T follicular helper cell (primary cell): ENCODE measurements at places on chromosomes 1 and 21.

DNA sequence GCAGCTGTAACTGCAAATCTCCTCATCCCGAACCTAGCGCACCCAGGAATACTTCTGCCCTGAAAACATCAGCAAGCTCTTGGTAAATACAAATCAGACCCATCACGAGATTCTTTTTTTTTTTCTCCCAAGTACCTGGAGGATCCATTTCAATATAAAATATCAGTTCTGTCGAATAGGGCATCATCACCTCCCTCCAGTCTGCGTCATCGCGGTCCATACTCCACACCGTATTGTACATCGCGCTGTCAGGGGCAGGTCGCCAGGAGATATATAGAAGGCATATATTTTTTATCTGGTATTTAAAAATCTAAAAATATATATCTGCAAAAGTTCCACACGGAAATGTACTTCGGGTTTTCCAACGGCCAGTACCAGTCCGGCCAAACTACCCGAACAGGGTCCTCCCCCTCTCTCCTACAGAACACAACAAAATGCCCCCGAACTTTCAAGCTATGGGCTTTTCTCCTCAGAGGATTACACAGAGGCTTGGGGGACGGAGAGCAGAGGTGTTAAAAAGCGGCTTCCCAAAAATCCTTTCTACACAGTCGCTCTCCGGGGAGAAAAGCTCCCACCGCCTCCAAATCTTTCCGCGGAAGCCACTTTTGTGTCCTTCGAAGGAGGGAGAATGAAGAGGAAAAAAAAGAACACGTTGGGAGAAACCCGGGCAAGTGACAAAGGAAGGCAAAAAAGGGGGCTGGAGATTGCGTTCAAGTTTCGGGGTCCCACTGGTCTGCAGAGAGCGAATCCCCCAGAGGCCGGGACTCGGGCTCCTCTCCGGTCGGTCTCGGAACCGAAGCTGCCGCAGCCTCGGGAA, 509 bp downstream of the PIK3R3 start:
- DNase-seq = peak; percentile 16

DNA sequence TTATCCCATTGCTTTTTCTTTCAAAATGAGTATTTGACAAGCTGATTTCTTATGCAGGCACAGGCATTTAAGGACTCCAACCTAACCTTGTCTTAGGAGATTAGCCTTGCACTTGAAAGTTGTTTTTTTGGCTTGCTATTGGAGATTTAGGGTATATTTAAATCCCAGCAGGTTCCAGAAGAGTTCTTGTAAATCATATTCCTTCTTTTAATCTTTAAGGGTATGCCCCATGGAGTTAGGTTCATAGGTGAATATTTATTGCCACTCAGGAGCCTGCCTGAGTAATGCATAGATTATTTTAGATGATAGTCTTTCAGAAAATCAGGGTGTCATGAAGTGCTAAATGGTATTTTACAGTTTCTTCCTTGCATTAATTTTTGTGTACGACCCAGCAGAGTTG, 146.5 kb downstream of the PATJ start:
- no peak for DNase-seq

- no peak for DNase-seq
Observed at GRCh38 chr1:211920602-211921226, 90.2 kb upstream of the LPGAT1 start.

- DNase-seq = no peak
Observed at GRCh38 chr1:35454176-35454575, 103.0 kb downstream of the KIAA0319L start.

- no peak for DNase-seq
Observed at GRCh38 chr1:87064986-87065385, 150.6 kb downstream of the HS2ST1 start.

DNA sequence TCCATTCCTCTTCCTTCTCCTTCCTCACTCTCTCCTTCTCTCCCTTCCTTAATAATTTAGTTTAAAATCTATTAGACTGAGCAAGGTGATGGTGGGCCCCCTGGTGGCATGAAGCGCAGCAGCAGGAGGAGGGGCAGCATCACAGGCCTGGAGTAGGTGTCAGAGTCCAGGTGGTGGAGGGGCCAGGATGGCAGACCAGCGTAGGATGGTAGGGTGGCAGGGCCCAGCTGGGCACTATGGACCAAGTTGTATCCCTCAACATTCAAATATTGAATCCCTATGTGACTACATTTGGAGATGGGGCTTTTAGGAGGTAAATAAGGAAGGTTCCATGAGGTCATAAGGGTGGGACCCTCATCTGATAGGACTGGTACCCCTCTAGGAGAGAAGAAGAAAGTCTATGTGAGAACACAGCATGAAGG, 61.0 kb downstream of the WDR4 start:
- DNase-seq = peak; percentile 48

DNA sequence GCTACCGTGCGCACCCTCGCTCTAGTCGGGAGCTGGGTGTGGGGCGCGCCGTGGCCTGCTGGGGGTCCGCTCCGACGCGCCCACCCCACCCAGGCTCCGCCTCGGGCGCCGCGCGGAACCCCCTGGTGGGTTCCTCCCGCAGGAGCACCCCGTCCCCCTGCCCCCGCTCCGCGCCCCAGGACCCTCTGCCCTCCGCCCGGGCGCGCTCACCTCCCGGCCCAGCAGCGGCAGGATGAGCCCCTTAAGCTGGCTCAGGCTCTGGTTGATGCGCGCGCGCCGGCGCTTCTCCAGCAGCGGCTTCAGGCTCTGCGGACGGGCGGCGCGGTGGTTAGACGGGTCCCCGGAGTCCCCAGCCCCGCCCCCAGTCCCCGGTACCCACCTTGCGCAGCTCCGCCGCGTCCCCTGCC, 319 bp downstream of the HES2 start:
- no peak for DNase-seq

DNA sequence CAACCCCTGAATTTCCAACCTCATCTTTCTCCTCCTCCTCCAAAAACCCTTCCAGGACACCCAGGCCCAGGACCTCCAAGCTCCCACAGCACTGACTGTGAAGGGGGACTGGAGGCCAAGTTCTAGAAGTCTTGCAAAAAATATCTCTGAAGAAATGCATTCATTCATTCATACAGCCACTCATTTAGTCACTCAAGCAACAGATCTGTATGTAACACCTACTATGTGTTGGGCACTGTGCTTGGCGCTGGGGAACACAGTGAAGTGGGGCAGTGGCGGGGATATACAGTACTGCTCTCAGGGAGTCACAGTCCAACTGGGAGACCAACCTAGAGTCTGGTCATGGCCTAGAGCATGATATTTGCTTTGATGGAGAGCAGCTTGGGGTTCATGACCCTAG, 15.3 kb upstream of the TNFRSF1B start:
- no peak for DNase-seq

DNA sequence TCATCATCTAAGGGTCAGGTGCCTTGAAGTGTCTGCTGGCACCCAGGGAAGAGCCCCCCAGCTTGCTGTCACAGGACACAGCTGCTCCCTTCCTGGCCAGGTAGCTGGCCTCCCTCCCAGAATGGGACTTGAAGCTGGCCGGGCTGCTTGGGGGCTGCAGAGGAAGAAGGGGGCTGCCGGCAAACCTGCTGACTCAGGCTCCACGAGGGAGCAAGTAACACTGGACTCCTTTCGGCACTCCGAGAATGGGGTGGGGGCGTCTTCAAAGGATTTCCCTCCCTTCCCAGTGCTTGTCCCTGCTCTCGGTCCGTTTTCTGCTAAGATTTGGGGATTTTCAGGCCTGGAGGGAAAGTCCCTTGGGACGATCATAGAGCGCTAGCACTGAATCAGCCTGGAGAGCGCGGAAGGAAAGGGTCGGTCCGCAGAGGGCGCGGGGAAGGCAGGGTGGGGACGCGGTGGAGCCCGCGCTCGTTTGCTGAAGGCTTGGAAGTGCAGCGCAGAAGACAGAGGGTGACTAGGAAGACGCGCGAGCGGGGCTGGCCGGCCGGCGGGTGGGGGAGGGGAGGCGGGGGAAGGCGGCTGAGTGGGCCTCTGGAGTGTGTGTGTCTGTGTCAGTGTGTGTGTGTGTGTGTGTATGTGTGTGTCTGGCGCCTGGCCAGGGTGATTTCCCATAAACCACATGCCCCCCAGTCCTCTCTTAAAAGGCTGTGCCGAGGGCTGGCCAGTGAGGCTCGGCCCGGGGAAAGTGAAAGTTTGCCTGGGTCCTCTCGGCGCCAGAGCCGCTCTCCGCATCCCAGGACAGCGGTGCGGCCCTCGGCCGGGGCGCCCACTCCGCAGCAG, at the start of gene CSF1:
TSS of gene CSF1 (plus strand) at position 727 of the 840 bp plus-strand sequence. CDS start 175 bp downstream, outside the sequence.
- peak; percentile 21 for DNase-seq

- DNase-seq = no peak
Observed at GRCh38 chr1:27569506-27570291, 34.2 kb downstream of the AHDC1 start.

DNA sequence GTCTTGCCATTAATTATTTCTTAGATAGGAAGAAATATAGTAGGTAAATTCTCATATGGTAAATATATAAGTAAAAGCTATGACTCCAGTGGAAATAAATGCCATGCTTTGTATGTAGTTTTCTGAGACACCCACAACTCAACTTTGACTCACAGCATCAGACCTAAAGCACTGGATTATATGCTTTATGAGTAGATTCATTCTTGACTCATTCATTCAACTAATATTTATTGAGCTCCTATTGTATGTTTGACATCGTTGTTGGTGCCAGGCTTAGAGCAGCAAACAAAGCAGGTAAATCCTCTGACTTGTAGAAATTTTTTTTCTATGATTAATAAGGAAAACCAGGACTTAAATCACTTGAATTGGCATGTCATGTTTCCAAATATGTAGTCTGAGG, 211.4 kb downstream of the PTPRC start:
- DNase-seq = no peak

DNA sequence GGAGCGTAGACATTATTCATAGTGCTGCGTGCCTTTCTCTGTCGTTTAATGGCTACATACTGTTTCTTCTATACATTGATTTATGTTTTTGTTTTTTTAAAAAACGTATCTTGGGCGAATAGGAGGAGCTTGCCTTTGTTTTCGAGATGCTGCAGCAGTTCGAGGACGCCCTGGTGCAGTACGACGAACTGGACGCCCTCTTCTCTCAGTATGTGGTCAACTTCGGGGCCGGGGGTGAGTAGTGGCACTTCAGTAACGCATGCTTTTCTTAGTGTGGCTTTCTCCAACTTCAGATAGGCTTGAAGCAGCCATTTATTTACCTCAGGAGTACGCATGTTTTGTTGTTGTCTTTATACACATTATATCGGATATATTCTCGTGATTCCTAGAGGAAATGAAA, 46.9 kb downstream of the TRAPPC10 start:
- no peak for DNase-seq

DNA sequence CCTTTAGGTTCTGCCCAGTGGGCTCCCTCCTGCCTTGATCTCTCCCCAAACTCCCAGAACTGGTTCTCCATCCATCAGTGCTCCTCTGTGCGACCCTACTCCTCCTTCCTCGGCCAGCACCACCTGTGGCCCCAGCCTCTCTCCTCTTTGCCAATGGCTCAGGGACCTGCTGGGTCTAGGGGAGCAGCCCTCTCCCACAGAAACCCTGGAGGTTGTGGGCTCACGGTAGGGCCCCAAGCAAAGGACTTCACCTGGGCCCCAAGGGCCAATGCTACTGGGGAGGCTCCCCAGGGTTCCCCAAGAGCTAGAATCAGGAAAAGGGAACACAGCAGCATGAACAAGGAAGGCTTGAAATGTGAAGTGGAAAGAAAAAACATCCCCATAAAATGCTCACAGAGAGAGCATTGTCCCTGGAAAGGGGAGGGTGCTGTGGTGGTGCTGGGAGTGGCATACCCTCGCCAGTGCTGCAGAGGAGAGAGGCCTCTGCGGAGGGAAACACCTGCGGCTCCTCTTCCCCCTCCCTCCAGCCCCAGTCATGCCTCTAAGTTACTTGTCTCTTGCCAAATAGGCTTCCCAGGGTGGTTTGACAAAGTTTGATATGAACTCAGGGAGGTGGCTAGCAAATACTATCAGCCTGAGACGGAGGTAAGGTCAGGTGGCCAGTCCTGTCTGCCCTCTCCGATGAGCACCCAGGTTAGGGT, 2.5 kb downstream of the TMEM63A start:
- no peak for DNase-seq

- DNase-seq = no peak
Observed at GRCh38 chr21:38234395-38235142, 22.2 kb upstream of the KCNJ15 start.

GRCh38 chr1:235919833-235920441, 53.2 kb upstream of the LYST start:
- no peak for DNase-seq

DNA sequence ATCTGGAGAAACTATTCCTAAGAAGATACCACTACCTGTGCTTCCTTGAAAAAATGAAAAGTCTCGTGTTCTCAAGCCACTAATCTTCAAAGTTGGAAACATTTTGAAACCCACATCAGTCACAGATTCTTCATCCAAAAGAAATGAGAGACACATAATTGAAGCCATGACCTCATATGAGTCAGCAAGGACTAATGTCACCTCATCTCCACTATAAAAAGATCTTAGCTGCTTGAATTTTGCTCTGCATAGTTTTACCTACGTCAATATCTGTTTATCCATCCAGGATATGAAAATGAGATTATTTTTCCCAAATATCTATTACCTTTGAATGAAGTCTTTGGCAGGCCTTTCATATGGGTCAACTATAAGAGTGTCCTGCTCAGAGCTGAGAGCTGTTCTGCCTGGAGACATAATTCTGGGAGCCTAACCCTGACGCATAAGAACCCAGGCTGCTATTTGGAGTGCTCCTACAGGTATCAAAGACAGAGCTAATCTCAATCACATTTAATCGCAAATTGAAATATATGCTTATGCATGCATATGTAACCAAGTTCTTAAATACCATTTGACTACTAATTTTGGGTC, 312.5 kb upstream of the PKN2 start:
- no peak for DNase-seq

DNA sequence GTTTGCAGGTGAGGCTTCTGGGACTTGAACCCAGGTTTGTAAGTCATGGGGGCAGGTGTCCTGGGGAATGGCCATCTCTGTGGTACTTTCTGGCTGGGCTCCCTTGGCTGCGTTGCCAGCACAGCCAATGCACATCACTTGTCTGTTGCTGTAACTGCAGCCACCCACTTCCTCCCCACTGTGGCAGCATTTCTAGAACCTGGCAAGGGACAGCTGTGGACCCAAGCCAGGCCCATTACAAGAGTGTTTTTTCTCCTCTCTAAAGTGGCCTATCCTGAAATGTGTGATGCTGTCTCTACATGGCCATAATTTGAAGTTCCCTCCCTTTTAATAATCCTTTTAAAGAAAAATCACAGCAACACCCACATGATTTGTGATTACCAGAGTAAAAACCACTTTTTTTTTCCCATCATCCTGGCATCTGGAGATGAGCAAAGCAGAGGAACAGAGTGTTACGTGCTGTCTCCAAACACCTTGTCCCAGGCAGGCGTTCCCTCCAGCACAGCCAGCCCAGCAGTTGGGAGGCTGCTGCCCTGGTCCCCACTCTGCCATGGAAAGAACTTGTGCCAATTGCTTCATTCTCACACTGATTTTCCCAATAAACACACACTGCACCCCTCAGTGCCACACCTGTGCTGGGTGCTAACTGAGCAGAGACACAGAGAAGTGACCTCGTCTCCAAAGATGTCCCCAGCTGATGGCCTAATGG, 360.6 kb upstream of the USP24 start:
- no peak for DNase-seq

- no peak for DNase-seq
Observed at GRCh38 chr1:36857754-36858153, 176.6 kb downstream of the GRIK3 start.

GRCh38 chr1:62732331-62732730, 44.1 kb upstream of the DOCK7 start:
- DNase-seq = no peak
